ENCODE measurements at places on chromosomes 5 and 9.

GRCh38 chr9:115350548-115350947, 232.6 kb upstream of the TNC start:
- no peak for DNase-seq

DNA sequence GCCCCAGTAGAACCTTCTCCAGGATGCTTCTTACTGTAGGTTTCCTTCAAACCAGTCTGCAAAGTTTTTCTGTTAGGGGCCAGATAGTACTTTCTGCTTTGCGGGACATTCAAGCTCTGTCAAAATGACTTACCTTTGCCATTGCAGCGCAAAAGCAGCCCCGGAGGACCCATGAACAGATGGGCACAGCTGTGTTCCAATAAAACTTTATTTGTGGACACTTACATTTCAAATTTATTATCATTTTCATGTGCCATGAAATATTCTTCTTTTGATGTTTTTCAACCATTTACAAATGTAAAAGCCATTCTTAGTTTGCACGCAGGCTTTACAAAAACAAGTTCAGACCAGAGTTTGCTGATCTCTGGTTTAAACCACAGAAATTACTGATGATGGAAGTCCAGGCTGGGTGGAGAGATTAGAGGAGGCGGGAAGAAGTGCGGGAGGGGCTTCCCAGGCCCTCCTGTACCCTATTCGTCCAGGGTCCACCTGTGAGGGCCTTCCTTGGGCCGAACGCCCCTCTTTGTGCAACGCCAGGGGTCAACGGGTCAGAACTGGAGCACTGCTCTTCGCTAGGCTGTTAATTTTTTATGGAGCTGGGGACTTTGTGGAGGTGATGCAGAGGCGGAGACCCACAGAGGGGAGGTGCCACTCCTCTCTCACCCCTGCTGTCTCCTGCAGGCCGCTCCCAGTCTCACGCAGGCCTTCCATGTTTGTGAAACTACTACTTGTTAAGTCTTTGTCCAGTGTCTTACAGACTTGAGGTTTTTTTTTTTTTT, 7.6 kb upstream of the ASS1 start:
- no peak for DNase-seq

- no peak for DNase-seq
These were observed 27.6 kb downstream of the TBC1D2 start for GRCh38 chr9:98227883-98228282.

GRCh38 chr5:171579976-171580411, 160.5 kb downstream of the FGF18 start:
- no peak for DNase-seq

DNA sequence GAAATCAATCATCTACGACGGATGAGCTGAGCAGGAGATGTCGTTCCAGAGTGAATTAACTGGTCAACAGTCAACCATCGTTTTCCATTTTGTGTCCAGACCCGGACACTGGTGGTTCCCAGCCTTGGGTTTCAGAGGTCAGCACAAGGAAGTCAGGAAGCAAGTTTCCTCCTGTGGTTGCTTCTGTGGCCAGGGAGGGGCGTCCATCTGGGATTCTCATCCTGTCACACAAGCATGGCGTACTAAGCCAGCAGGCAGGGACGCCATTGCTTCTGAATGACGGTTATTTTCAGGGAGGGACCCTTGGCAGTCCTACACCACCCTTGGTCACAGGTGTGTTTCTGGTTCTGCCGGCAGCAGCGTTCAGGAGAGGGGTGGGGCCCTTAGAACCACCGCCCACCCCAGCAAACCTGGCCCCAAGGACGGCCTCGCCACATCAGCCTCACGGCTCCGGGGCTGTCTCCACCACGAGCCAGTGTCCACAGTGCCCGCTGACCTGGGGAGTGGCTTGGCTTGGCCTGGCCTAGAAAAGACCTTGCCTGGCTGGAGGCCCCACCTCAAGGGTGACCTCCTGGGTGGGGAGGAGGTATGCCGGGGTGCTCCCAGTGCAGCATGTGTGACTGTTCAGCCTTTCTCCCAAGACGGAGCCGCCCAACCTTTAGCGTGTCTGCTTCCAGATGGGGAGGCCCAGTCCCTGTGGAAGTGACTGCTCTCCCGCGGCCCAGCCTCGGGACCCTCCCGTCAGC, 25.2 kb downstream of the NDUFS6 start:
- DNase-seq, result no peak

DNA sequence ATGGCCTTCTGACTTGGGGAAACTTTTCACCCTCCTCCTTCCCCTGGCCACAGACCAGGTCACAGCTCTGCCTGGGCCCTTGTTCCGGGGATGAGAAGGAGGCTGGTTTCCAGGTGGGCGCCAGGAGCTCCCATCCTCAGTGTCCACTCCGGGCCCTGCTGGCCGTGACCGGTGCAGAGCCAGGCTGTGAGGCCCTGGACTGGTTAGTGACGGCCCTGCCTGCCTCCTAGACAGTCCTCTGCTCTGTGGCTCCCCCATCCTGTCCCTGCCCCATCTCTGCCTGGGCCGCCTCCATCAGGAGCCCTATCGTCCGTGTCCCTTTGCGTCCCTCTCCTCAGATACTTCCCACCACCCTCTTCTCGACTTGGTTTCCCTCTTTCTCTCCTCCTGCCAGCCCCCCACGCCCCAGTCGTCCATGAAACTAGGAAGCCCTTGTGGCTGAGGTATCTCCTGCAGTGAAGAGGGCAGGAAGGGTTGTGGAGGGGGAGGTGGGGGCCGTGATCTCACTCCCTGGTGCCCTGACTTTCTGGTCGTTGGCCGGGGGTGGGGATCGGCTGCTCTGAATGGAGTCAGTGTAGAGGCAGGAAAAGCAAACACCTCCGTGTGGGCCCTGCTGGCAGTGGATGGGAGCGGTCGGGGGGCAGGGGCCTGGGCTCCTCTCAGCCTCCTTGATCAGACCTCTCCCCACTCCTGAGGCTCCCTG, 15.4 kb upstream of the CERCAM start:
- DNase-seq, result no peak

GRCh38 chr5:10834695-10835094, 73.7 kb upstream of the DAP start:
- no peak for DNase-seq

DNA sequence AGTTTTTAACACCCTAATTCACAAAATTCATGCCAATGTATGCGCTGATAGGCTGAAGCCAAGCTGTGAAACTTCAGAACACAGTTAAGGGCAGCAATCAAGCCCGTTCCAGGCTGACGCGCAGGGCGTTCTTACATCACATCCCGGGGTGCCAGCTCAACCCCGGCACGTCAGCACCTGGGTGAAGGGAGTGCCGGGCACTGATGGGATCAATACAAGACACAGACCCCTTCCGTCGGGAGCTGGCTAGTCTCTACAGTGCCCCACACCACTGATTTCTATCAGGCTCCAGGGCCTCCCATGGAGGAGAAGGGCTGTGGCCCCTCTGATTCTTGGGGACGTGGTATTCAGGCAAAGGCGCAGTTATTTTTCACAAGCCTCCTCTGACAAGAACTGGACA, 12.0 kb downstream of the BARHL1 start:
- DNase-seq, result no peak

All from activated naive CD4-positive, alpha-beta T cell (primary cell).